ENCODE measurements at places on chromosomes 6 and 20.

DNA sequence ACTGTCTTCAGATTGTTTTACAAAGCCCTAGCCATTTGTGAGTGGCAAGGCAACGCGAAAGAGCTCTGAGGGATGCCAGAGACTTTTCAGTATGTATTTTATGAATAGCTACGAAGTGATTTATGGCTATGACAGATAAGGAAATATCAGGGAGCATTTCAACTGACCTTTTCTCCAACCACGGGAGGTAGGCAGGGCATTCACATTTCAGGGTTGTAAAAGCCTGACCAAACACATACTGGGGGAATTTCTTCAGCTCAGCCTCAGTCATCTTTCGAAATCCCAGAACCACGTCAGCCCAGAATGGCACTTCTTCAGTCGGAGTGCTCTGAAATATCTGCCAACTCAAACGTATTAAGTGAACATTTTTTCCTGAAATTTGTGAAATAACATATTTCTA, 10.8 kb downstream of the DDO start:
- DNase-seq, result no peak

DNA sequence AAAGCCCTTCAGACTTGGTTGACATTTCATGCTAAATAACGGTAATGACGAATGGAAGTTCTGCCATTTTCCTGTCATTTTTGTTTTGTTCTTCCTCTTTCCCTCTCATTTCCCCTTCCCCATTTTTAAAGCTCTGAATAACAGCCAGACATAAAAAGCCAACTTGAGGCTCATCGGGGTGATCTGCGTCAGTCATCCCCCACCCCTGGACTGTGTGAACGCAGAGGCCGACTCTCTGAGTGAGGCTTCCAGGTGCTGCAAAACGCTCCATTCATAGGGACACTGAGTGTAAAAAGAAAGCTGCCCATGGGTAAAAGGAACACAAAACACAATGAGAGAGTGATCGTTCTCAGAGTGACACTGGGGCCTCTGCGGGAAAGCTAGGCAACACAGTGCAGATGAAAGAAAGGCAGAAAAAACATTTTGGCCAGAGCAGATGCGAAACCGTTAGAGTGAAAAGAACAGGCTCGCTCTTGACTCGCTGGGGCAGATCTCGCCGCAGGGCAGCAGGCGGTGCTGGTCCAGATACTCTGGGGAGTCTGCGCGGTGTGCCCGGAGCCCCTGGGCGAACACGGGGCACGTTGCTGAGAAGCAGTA, 684.8 kb downstream of the QKI start:
- DNase-seq, result no peak

GRCh38 chr6:30981942-30982772, 1.4 kb upstream of the MUC21 start:
- no peak for DNase-seq

- DNase-seq, result no peak
Measured at GRCh38 chr6:4192173-4192572, 56.8 kb upstream of the ECI2 start.

DNA sequence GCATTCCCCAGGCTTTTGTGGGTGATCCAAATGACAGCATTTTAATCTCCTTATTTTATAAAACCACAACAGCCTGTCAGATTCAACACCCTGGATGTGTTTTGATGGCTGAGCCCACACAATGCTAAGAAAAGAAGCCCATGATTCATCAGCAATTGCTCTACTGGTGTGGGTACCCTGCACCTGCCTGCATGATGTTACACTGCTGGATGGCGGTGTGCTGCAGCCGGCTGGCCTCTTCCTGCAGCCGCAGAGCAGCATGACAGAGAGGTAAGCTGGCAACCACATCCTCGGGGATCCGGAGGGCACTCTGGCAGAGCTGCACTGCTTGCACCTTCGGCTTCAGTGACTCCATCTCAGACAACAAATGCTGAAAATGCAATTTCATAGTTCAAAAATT, 327.5 kb downstream of the SYNE1 start:
- DNase-seq, result no peak

DNA sequence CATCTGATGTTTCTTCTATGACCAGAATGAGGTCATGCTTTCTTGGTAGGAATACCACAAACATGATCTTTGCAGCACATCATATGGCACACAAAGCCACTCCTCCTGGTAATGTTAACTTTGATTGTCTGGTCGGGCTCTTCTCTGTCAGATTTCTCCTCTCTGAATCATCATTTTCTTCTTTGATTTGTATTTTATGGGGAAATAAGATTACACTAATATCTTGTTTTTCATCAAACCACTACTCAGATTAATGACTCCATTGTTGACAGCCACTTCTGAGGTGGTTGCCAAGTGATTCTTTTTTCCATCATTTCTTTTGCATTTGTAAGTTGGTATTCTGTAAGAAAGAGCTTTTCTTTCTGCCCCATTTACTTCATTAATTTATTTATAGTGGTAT, 29.5 kb downstream of the TRMT11 start:
- DNase-seq, result no peak

- no peak for DNase-seq
Measured at GRCh38 chr6:101777646-101778045, 384.1 kb downstream of the GRIK2 start.

DNA sequence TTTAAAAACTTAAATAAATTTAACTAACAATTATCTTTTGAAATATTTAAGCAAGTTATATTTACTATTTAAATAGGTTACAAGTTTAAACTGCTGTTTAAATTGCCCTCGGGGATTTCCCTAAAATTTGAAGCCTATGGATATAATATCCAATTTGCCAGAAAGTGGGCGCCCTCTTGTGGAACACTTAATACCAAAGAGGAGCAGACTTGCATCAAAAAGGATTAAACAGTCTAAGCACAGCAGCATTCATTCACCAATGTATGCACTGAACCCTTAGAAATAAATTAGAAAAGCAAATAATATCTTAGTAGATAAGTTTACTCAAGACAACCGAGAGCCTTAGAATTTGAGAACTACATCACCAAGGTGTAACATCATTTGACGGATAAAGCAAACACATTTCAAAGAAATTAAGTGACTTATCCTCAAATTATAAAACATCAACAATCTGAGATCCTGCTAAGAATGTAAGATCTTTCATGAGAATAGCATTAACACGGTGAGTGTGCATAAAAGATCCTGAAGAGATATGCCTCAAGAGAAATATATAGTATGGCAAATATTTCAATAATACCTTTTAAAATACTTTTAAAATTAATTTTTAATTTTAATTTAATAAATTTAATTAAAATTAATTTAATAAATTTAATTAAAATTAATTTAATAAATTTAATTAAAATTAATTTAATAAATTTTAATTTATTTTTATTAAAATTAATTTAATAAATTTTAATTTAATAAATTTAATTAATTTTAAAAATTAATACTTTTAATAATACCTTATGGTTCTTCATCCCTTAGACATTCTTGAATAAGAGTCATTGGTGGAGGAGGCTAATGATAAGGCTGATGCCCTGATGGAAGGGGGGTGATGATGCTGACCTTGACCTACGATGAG, 11.5 kb upstream of the MEP1A start:
- DNase-seq, result no peak

Data from left ventricle myocardium inferior (tissue), 1 donor.